ENCODE measurements at places on chromosomes 5 and 9. TPM values are rescaled to one million over a fixed set of nuclear protein-coding genes. Genes with fewer than 3 reads are reported as not detected.

The GHR gene
- total RNA-seq = 104 TPM

The ZMAT2 gene
- 16.4 TPM for total RNA-seq

The PTPRD gene
- total RNA-seq = 34.2 TPM

The MARCOL gene
- total RNA-seq = not detected

The LCP2 gene
- 16.3 TPM for total RNA-seq

The TAF11L6 gene
- total RNA-seq = not detected

The FGFR4 gene
- 72.6 TPM for total RNA-seq

The ROR2 gene
- total RNA-seq = 0.84 TPM

The TBC1D13 gene
- 11.7 TPM for total RNA-seq

The TMEM252 gene
- total RNA-seq = not detected

The SHOC1 gene
- not detected for total RNA-seq

The SOWAHA gene
- 1.9 TPM for total RNA-seq

The IRGM gene
- 0.08 TPM for total RNA-seq

The ADGRD2 gene
- not detected for total RNA-seq

The SLCO6A1 gene
- total RNA-seq = not detected

The AIF1L gene
- total RNA-seq = 1.8 TPM

The PROB1 gene
- total RNA-seq = 0.28 TPM

The AQP3 gene
- total RNA-seq = 60.5 TPM

The FLT4 gene
- total RNA-seq = 8.7 TPM

The CPEB4 gene
- total RNA-seq = 113 TPM

The SLC23A1 gene
- 17.5 TPM for total RNA-seq

The RXRA gene
- total RNA-seq = 41.5 TPM

The PCDHB2 gene
- 0.09 TPM for total RNA-seq

The RBM18 gene
- total RNA-seq = 6.1 TPM

The BHMT gene
- 144 TPM for total RNA-seq

The PCDHA12 gene
- total RNA-seq = 0.08 TPM

The SLC34A1 gene
- total RNA-seq = 1.0 TPM

The TTC33 gene
- 10.2 TPM for total RNA-seq

The SOX30 gene
- total RNA-seq = not detected

The MELK gene
- total RNA-seq = 0.08 TPM

The ECSCR gene
- 3.4 TPM for total RNA-seq

The RHOBTB3 gene
- total RNA-seq = 59.8 TPM

The SURF2 gene
- total RNA-seq = 6.0 TPM

The ZBTB26 gene
- total RNA-seq = 1.9 TPM

The OLFML2A gene
- total RNA-seq = 1.1 TPM

The F2RL2 gene
- total RNA-seq = 1.0 TPM

The EFNA5 gene
- 0.50 TPM for total RNA-seq

The PRDM9 gene
- total RNA-seq = not detected

The IFNA13 gene
- total RNA-seq = not detected

The CHSY3 gene
- 2.3 TPM for total RNA-seq

The INSL6 gene
- not detected for total RNA-seq

The ARAP3 gene
- total RNA-seq = 1.9 TPM

The SLC45A2 gene
- not detected for total RNA-seq

The PCDHGA2 gene
- 0.42 TPM for total RNA-seq

The CCDC112 gene
- 1.2 TPM for total RNA-seq

The SLC36A3 gene
- not detected for total RNA-seq

The RABGAP1 gene
- total RNA-seq = 25.7 TPM

The TTC16 gene
- not detected for total RNA-seq

The SELENOP gene
- total RNA-seq = 944 TPM

The SPATA31C1 gene
- 0.05 TPM for total RNA-seq

The CDC25C gene
- total RNA-seq = 6.9 TPM

The YTHDC2 gene
- total RNA-seq = 19.9 TPM

The PTPN3 gene
- 30.3 TPM for total RNA-seq

The GALNT12 gene
- 1.4 TPM for total RNA-seq

The SV2C gene
- under 0.01 TPM for total RNA-seq

The CCL28 gene
- 0.37 TPM for total RNA-seq

The SKIC3 gene
- 53.8 TPM for total RNA-seq

The RNF130 gene
- total RNA-seq = 24.9 TPM

The PLEKHG4B gene
- 0.05 TPM for total RNA-seq

Measured in liver (tissue), 10 donors.